ENCODE measurements at places on chromosomes 2 and 18.

DNA sequence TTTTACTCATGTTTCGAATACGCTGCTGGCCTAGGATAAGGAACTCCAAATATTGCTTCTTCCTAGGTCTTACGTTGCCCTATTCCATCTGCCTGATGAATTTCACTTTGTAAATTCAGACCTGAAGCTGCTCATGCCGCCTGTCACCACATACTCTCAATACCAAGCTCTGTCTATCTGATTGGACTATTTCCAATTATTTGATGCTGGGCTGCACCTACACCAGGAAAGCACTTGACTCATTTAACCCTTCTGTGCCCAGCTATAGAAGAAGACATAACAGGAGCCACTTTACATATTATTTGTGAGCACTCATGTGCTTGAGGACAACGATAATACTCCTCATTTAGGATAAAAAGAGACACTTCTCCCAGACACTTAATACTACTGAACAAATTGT lies 1293.9 kb upstream of the LRRTM1 start:
- DNase-seq: no peak

- DNase-seq: no peak
These were observed 141.5 kb downstream of the AQP4 start for GRCh38 chr18:26723981-26724380.

DNA sequence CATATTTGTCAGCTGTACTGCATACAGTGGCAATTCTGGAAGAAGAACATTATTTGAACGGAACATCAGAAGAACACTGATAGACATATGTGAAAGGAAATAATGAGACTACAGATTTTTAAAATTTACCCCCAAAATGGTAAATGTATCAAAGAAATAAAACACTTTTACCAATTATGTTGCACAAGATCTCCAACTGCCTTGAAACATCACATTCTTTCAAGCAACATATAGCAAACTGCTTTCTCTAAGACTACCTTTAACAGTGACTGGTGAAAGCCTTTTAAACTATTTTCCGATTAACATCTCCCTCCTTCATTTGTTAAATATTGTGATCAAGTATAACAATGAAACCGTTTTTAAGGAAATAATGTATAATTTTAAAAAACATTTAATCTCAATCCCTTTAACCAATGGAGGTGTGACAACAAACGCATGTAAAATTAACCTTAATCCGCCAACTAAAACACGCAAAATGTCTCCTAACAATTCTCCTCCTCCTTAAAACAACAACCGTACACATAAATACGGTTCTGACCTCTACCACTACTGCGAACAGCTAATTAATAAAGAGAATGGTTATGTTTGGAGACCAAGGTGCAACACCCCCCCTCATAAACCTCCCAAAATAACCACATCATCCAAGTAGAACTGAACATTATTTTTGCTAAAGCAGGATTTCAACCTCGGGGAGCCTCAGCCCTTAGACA lies 2.4 kb downstream of the FBXO11 start:
- DNase-seq: no peak

DNA sequence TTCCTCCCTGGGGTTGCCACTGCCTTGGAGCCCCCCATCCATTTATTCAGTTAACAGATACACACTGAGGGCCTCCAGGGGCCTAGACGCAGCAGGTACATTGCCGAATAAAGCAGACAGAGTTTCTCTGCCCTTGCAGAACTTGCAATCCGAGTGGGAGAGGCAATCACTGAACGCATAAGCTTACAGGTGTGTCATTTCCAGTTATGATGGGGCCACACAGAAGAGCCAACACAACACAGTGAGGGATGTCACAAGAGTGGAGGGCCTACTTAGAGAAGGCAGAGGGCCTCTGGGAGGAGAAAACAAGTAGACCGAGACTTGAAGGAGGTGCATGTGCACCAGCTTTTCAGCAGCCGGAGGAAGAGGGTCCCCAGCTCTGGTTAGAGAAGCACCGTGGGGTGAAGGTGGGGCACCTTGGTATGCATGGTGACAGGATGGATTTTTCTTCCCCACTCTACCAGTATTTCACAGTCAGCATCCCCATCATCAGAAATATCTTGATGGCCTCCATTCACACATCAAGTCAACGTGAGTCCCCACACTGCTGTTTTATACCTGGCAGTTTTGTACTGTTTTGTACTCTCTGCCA lies 150.9 kb downstream of the SMAD7 start:
- no peak for DNase-seq

GRCh38 chr2:164839914-164840457 lies 1.6 kb downstream of the COBLL1 start:
- no peak for DNase-seq

GRCh38 chr18:75176849-75177248 lies 32.1 kb downstream of the PTGR3 start:
- DNase-seq: no peak

DNA sequence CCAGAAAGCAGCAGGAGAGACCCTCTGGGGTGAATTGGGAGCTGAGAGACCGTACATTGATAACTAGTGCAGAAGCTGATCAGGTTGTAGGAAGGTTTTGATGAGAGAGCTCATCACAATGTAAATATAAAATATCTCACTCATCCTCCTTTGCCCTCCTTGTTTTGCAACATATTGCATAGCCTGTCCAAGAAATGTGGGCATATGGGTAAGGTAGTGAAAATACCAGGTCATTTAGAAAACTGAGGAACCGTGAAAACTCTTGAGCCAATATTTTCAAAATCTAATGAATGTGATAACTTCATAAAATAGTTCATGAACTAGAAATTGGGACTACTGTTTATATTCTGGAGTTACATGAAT lies 31.4 kb downstream of the C18orf54 start:
- DNase-seq: no peak

DNA sequence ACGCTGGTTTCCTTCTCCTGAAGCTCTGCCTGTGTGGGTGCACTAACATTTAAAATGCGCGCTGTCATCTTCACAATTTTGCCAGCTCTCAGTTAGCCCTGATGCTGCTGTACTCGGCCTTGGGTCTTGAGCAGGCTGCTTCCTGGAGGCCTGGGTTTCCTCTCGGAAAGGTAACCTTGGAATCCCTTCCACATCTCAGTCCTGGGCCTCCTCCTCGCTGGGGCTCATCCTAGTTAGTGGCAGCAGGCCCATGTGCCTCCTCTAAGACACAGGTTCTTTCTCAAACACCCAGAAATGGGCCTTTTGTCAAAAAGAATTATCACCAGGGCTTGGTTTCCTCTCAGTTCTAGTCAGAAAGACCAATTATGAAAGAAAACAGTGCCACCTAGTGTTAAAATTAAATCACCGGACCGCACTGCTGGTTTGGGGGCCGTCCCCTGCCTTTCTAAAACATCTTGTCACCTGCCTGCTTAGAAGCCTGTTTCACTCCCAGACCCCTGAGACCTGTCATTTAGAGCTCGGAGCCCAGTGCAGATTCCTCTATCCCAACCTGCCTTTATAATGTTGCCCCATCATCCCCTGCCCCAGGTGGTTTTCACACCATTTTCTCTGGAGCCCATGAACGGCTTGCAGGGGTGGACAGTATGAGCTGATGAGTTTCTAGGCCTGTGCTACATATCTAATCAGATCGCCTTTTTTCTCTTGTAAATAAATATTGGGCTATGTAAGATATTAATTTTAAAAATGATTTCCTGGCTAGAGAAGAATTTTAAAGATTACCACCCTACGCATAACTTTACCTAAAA lies 42.4 kb downstream of the HK2 start:
- no peak for DNase-seq

DNA sequence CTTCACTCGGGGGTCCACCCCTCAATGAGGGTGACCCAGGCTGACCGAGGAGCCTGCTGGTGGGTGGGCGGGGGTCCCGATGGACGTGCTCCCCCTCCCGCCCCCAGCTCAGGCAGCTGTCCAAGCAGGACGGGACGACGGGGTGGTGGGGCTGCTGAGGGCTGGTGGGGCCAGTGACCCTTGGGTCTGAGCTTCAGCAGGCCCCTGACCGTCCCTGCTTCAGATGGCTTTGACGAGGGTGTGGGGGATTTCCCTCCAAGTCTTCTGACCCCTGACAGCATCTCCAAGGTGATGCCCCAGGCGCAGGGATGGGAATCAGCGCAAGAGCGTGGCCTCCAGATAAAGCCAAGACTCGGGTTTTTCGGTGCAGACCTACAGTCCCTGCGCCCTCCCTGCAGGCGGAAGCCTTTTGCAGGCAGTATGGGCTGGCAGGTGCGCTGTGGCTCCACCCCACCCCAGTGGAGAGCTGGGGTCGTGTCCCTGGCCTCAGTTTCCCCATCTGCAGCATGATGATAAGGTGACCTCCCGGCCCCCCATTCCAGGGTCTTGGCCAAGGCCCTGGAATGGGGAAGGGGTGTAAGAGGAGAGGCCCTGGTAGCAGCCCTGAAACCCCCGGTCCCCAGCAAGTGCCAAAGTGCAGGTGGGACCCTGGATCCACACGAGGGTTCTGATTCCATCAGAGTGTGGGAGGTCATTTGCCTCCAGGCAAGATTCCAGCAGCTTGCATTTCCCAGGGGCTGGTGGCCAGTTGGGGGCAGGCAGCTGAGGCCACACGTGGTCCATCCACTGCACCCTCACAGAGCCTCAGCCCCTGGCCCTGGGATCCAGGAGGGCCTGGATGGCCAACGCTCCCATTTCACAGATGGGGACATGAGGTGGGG lies 8.7 kb downstream of the CROCC2 start:
- DNase-seq: no peak

GRCh38 chr18:28365411-28365831 lies 188.5 kb upstream of the CDH2 start:
- no peak for DNase-seq

- DNase-seq: no peak
These were observed 4.1 kb downstream of the ASB3 start for GRCh38 chr2:53782676-53783075.

GRCh38 chr2:102101849-102102635 lies 40.5 kb upstream of the IL1R1 start:
- no peak for DNase-seq

DNA sequence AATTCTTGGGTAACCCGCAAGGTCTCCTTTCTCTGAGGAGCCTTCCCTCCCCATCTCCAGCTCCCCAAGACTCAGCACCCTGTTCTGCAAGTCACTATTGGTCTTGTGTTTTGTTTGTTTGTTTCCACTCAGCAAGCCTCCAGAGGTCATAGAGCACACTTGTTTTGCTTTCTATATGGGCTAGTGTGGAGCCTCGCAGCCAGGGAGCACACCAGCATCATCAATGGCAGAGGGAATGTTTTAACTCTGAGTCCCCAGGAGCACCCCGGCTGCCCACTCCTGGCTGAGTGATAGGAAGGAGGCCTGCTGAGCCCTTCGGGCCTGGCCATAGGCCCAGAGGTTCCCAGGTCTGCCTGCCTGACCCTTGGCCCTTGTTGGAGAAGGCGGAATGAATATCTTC lies 36.6 kb downstream of the GLI2 start:
- no peak for DNase-seq

DNA sequence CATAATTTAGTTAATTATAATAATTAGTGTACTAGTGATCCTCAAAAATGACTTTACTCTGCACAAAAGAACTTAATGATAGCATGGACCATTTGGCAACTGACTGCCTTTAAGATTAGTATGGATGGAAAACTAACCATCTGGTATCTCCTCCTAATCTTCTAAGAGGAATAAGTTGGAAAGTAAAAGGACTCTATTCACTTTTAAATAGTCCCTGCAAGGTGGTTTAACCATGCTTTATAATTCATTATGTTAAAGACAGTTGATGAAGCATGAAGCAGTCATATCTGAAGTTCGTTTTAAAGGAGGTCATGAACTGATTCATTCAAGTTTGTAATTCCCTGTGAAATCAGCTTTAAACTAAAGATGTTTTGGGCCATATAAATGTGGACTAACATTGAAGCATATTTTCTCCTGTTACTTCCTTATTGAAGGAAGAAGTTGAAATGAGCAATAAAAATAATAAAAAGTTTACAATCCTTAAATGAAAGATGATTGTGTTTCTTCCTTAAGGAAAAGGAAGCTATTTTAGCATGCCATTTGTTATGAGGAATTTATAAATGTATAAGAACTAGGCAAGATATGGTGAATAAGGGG lies 446.0 kb downstream of the XIRP2 start:
- DNase-seq: no peak

DNA sequence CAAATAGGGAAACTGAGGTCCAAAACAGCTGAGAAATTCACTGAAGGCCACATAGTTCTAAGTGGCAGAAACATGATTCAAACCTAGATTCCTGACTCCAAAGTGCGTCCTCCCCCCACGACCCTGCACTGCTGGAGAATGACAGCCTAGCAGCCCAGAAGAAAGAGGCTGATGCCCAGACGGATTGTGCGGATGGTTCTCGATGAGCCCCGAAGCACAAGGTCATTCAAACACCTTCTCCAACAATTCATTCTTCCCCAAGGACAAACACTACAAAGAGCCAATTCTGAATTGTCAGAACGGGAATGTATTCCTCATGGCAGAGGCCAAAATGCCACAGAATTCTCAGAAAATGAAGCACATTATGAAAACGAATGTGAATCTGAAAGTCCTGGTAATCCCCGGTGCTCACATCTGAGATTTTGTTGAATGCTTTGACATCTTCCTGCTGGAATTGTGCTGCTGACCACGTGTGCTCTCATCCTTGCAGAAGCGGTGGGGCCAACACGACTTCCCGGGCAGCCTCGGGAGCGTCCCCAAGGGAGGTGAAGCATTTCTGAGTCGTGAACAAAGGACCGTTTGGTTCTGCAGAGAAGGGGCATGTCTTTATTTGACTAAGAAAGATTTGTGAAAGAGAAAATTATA lies 337.0 kb downstream of the EIPR1 start:
- no peak for DNase-seq

DNA sequence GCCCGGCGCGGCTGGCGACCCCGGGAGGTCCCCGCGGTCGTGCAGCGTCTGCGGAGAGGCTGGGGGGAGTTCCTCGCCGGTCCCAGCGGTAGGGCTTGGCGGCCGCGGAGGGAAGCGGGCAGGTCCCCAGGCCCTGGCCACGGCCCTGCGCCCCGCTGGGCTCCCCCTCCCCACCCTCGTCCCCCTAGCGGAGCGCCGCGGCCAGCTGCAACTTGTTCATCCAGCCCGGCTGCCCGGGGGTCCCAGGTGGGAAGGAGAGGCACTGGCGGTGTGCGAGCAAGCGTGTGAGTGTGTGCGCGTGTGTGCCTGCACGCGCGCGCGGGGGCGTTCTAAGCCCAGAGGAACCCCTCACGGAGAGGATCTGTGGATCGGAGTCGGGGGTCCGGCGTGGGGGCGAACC lies 1.3 kb downstream of the PTPRM start:
- no peak for DNase-seq
